ENCODE measurements at places on chromosomes 16 and 17. TPM values are rescaled to one million over a fixed set of nuclear protein-coding genes. Genes with fewer than 3 reads are reported as not detected.

DNA sequence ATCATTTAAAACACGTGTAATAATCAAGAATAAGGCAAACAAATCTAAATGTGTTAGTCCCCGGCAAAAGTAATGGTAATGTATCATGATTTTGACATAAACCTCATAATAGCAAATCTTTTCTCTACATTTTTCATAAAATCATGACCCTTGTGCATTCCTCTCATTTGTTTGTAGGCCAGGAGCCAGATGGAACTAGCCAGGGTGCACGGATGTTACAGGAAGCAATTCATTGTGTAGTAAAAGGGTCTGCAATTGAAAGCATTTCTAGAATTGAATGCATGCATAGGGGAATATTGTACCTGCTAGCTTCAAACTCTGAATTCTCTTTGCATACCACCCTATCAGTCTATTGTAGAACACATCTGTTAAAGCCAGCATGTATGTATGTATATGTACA is 66.6 kb downstream of the CNTNAP4 start:
- DNase-seq, result no peak

GRCh38 chr16:73196670-73197069 is 148.7 kb upstream of the ZFHX3 start:
- no peak for DNase-seq

DNA sequence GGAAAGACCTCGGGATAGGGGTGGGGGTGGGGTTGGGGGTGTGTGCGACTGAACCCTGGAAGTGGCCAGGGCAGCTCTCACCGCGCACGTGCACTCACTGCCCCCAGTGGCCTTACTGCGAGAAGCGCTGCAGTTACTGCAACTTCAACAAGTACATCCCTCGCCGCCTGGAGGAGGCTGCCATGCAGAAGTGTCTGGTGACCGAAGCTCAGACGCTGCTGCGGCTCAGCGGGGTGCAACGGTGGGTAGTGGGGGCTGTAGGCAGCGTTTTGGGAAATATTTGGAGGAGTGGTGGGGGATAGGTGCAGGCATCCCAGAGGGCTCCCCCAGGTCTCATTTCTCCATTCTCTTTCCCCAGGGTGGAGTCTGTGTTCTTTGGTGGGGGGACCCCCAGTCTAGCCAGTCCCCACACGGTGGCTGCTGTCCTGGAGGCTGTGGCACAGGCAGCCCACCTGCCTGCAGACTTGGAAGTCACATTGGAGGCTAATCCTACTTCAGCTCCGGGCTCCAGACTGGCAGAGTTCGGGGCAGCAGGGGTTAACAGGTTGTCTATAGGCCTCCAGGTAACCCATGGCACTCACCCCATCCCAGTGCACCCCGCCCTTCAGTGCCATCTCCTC is 972 bp downstream of the RSAD1 start:
- peak; percentile 39 for DNase-seq

- no peak for DNase-seq
Measured at GRCh38 chr17:51005768-51006167, 114.9 kb downstream of the SPAG9 start.

- DNase-seq, result no peak
Measured at GRCh38 chr16:70429888-70430666, 8.8 kb downstream of the ST3GAL2 start.

DNA sequence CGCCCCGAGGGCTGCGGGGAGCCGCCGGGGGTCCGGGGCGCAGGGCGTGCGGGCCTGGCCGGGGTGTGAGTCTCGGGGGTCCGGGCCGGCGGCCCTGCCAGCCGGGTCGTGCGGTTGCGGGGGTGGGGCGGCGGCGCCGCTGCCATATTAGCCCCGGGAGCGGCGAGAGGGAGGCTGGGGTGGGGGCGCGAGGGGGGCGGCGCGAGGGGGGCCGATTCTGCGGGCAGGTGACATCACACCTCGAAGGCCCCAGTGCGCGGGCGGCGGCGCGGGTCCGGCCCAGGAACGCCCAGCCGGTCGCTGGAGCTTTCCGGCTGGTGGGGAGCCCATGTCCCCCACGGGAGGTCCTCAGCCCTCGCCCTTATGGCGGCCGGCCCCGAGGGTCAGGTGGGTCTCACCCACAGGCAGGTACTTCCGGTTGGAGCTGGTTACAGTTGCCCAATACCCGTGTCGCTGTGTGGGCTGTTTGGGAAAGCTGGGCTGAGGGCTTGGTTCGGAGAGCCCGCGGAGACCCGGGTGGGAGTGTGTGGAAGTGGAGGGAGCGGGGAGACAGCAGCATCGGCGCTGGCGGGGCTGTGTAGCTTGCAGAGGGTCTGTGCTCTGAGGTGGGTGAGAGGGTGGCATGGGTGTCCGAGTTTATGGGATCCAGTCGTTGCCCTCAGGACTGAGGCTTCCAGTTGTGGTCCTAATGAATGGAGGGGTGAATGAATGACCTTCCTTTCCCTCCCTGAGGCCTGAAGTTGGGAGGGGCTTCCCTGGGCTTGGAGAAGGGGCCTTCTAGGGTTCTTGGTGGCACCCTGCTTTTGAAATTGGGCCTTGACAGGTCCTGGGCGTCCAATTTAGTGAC is 804 bp downstream of the ATP6V0C start:
- no peak for DNase-seq

DNA sequence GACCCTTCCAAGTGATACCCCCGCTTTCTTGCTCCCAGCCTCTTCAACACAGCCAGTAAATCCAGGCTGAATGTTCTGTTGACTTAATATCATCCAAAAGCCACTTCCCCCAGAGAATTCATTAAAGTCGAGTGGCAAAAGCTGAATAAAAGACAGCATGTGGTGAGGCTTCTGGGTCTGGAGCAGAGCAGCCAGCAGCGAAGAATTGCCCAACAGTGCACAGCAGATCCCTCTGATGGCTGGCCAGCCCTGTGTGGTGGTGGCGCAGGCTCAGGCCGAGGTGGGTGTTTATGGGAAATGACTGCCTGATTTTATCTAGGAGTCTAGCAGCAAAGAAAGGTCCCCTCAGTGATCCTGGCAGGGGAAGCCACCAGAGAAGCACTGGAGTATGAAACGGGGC is 30.3 kb upstream of the RCVRN start:
- DNase-seq, result no peak

DNA sequence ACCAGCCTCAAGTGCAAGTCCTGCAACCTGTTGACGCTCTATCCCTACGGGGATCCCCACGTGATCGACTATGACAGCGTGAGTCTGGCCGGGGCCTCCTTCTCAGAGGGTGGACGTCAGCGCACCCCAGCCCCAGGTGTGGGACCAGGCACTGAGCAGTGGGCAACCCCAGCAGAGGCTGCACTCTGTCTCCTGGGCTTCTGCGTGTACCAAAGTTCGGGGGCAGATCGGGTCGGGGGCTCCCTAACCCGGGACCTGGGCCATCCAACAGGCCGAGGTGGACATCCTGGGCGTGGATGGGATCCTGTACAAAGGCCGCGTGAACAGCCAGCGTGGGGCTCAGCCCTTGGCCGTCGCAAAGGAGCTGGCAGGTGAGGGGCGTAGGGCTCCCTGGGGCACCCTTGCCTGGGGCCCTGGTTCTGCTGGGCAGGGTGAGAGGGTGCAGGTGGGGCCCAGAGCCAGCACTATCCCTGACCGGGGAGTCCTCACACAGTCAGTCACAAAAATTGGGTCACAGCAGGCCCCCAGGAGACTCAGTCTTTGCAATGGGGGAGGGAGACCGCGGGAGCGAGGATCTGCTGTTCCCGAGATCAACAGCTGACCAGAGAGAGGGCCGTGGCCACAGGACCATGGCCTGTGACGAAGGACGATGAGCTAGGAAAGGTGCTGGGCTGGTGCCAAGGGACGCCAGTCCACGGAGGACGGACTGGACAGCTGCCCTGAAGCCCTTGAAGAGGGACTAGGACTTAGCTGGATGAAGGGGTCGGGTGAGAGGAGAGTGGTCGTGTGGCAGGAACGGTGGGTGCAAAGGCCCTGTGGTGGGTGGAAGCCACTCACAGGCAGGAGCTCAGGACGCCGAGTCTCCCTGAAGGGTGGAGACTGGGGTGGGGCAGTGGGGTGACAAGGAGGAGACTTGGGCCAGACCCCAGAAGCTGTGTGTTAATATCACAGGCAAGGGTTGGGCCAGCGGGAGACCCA is 20.0 kb downstream of the UBALD1 start:
- no peak for DNase-seq

GRCh38 chr17:63304704-63305261 is 141.3 kb downstream of the CYB561 start:
- no peak for DNase-seq

DNA sequence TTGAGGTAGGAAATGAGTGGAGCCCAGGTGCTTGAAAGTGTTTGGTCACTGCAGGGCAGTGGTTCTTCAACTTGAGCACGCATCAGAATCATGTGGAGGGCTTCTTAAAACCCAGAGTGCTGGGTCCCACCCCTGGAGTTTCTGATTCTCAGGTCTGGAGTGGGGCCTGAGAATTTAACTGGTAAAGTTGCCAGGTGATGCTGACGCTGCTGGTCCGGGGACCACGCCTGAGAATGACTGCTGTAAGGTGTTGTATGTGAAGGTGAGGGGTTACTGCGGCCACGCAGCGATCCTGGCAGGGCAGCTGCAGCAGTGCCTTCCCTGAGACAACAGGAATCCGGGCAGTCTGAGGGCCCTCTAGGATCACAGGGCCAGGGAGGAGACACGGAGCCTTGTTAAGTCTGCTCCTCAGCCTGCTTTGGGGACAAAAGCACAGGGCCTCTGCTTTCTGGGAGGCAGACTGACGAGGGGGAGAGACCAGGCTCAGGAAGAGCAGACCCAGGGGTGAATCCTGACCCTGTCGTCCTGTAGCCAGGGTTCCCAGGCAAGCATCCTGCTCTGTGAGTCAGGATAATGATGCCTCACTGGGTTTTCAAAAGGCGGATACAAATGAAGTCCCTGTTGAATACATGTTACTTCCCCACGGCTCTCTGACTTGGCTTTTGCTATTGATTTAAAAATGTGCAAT is 16.2 kb downstream of the CCDC42 start:
- DNase-seq, result no peak

- DNase-seq, result no peak
Measured at GRCh38 chr16:79064256-79064972, 536.1 kb downstream of the MAF start.

DNA sequence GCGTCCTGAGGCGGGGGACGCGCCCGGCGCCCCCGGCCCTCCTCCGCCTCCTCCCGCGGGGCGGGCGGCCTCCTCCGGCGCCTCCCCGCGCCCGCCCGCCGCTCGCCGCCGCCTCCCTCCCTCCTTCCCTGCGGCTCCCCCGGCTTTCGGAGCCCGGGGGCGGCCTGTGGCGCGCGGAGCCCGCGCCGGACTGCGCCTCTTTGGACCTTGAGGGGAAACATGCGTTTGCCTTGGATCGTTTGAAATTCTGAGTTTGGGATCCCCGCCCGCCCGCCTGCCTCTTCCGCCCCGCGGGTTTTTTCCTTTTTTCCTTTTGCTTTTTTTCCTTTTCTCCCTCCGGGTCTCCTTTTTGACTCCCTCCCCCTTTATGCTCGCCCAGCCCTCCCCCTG is 390 bp downstream of the ZNRF1 start:
- peak; percentile 38 for DNase-seq

GRCh38 chr16:50411034-50411433 is 42.2 kb upstream of the BRD7 start:
- no peak for DNase-seq

DNA sequence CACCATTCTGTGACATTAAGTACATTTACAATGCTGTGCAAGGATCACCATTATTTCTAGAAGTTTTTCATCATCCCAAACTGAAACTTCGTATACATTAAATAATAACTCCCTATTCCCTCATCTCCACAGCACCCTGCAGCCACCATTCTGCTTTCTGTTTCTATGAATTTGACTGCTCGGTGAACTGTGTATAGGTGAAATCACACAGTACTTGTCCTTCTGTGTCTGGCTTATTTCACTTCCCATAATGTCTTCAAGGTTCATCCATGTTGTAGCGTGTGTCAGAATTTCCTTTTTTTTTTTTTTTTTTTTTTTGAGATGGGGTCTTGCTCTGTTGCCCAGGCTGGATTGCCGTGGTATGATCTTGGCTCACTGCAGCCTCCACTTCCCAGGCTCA is 20.4 kb downstream of the RAP1GAP2 start:
- no peak for DNase-seq

DNA sequence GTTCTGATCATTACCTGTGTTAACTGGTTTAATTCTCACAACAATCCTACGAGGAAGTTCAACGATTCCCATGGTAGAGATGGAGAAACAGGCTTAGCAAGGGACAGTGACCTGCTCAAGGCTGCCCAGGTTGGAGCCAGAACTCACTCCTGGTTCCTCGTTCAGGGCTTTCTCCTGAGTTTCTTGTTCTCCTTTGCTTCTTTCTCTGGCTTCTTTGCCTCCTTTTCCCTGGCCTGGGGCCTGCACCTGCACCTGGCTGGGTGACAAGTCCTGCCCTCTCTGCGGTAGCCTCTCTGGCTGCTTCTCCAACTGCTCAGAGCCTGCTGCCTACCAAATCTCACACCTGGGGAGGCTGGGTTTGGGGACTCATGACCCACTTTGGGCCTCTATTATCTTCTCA is 2.8 kb downstream of the CCL22 start:
- DNase-seq, result no peak

- DNase-seq, result no peak
Measured at GRCh38 chr17:81511804-81512561, 616 bp downstream of the ACTG1 start.

DNA sequence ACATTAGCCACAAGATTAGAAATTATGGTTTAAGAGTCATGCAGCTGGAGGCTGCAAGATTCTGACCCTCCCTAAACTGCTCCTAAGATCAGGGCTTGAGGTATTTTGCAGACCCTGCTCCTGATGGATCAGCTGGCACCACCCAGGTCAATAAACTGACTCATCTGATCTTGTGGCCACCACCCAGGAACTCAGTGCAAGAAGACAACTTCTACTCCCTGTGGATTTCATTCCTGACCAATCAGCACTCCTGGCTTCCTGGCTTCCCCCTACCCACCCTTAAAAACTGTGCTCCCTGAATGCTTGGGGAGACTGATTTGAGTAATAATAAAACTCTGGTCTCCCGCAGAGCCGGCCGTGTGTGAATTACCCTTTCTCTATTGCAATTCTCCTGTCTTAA is 25.0 kb upstream of the MILR1 start:
- DNase-seq, result no peak

GRCh38 chr16:87417528-87417910 is 25.4 kb downstream of the MAP1LC3B start:
- DNase-seq, result no peak

The SEZ6L2 gene
- total RNA-seq, result not detected

The PLCD3 gene
- 3.7 TPM for total RNA-seq

The XYLT1 gene
- 33.8 TPM for total RNA-seq

The ABCC6 gene
- not detected for total RNA-seq

The MLYCD gene
- 6.2 TPM for total RNA-seq

The NACA2 gene
- total RNA-seq, result not detected

All from T-helper 17 cell (primary cell).